ENCODE measurements at places on chromosomes 16 and 17.

DNA sequence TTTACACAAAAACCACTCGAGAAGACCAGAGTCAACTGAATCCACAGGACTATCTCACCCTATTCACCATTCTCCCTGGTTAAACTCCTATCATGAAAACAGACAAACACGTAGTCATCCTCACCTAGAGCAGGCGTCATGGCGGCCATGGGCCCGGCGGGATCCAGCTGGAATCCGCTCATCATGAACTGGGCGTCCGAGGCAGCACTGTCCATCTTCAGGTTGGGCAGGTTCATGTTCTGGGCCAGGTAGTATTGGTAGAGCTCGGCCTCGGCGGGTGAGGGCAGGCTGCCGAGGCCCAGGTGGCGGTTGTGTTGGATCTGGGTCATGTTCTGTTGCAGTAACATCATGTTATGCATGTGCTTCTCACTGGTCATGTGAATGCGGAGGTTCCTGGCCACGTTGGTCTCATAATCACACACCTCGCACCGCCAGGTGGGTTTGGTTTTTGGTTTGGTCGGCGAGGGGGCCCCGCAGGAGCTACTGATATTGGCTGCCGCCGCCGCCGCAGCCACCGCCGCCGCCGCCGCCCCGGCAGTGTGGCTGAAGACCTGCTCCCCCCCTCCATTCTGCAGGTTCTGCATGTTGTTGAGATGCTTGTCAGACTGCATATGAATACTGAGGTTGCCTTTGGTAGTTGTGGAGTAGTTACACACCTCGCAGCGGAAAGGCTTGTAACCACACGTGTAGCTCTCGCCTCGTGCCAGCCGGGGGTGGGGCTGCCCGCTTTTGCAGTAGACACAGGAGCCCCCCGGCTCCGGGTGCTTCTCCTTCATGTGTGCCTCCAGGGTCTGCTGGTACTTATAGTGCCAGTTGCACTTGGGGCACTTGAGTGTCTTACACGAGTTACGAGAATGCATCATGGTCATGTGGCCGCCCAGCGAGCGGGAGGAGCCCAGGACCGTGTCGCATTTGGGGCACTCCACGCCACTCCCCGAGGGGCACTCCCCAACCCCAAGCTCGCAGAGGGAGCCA lies 90.3 kb downstream of the ZFHX3 start:
- DNase-seq = no peak

GRCh38 chr17:31696184-31696602 lies 162.9 kb downstream of the COPRS start:
- DNase-seq = peak; percentile 15

- no peak for DNase-seq
These were observed 249.8 kb upstream of the MAF start for GRCh38 chr16:79850348-79850747.

- no peak for DNase-seq
These were observed 22.9 kb upstream of the CORO6 start for GRCh38 chr17:29645515-29646051.

DNA sequence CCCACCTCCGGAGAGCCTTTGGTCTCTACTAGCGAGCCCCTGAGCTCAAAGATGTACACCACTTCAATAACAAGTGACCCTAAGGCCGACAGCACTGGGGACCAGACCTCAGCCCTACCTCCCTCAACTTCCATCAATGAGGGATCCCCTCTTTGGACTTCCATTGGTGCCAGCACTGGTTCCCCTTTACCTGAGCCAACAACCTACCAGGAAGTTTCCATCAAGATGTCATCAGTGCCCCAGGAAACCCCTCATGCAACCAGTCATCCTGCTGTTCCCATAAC lies 702 bp downstream of the SPN start:
- no peak for DNase-seq

DNA sequence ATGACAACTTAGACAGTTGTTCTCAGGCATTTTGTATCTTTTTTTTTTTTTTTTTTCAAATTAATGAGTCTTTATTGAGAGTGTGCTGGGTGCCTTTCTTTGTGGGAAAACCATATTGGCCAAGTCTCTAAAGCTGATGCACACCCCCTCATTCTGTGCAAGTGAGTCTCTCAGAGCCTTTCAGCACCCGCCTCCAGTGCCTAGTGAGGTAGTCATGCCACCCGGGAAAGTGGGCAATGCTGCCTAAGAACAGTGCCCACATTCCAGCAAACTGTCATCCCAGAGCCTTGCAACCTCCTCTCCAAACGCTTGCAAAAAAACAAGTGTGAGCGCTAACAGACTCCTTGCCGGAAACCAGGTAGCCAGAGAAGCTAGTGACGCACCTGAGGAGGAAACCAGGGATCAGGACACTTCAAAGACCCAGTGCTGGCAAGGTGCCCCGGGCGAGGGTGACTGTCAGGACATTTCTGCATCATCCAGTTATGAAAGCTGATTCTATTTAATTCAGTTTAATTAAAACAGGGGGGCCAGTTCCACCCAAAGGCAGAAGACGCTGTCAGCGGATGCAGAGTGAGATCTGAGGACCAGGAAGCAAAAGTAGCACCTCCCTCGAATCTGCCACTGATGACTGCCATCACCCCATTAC lies 34.9 kb downstream of the SMARCE1 start:
- DNase-seq = no peak

GRCh38 chr17:7404737-7405349 lies 946 bp upstream of the TMEM256 start:
- DNase-seq = no peak

GRCh38 chr16:6265968-6266367 lies 1066.7 kb upstream of the RBFOX1 start:
- DNase-seq = no peak

GRCh38 chr17:77373299-77374169 lies 232.8 kb downstream of the SEC14L1 start:
- DNase-seq = no peak

GRCh38 chr16:67930678-67931211 lies 917 bp downstream of the CTRL start:
- DNase-seq = no peak

DNA sequence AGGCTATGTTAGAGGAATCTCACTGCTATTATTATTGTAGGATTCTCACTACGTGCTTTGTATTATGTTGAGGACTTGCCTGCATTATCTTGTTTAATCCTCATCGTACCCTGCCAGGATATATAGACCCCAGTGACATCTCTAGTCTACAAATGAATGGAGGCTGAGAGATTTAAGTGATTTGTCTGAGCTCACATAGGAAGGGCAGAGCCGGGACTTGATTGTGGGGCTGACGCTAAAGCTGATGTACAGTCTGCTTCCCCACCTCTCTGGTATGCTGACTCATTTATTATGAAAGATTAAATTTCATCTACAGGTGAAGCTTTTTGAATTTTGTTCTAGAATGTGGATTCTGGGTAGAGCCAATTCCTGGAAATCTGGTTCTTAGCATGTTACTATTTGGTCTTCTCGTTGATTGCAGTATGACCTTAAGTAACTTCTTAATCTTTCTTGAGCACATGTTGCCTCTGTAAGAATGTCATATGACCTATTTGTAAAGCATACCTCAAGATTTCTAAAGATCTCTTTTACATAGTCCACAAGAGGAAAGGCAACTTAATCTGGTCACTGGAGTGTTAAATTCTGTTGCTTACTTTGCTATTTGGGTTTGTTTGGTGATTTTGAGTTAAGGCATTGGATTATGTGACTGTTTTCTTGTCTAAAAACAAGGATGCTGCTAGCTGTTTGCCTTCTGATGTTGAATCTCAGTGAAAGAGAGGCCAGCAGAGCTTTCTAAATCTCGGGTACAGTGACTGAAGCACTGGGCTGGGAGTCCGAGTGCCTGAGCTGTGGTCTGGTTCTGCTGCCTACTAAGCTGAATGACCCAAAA lies 12.4 kb downstream of the METTL9 start:
- no peak for DNase-seq

GRCh38 chr16:88406096-88407041 lies 23.6 kb downstream of the ZNF469 start:
- no peak for DNase-seq

GRCh38 chr16:4272114-4272956 lies 488 bp downstream of the TFAP4 start:
- DNase-seq = no peak

DNA sequence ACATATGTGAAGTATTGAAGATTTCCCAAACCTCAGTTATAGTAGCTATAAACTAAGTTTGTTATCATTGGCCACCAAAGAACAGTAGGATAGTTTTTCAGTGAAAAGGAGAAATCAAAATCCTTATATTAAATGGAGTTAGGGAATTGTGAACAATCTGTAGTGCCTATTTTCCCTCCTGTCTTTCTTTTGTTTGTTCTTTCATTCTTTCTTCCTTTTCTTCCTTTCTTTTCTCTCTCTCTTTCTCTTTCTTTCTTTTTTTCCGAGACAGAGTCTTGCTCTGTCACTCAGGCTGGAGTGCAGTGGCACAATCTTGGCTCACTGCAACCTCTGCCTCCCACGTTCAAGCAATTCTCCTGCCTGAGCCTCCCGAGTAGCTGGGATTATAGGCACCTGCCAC lies 48.8 kb downstream of the SSH2 start:
- no peak for DNase-seq

DNA sequence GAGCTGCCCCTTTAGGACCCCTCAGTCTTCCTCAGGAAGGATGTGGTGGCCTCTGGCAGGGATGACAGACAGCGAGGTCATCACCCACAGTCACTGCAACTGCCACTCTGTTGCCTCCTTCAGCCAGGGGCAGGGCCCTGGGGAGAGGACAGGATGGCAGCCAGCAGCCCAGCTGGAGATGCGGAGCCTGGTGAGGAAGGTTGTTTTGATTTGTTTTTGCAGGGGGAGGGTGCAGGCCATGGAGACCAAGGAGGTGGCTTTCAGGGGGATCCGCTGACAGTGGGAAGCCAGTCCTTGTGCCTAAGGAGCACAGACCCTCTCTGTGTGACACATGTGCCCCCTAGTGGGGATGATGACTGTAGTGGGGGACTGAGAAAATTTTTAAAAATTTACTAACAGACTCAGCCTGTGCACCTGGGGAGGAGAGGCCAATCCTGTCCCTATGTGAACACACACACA lies 7.4 kb downstream of the PRCD start:
- DNase-seq = no peak

DNA sequence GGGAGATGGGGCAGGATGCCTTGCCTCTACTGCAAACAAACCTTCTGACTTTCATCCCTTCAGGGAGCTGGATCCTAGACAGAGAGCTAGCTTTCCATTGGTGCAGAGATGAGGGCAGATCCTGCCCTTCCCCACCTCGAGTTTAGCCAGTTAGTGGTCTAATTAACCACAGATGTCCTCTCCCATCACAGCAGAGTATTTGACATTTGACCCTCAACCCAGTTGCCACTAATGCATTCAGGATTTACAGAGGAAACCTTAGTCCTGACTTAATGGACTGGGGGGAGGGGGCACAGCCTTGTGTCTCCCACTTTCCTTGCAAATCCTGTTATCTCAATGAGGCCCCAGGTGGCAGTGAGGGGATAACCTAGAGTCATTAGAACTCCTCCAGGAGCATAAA lies 10.2 kb downstream of the PIP4K2B start:
- DNase-seq = no peak

DNA sequence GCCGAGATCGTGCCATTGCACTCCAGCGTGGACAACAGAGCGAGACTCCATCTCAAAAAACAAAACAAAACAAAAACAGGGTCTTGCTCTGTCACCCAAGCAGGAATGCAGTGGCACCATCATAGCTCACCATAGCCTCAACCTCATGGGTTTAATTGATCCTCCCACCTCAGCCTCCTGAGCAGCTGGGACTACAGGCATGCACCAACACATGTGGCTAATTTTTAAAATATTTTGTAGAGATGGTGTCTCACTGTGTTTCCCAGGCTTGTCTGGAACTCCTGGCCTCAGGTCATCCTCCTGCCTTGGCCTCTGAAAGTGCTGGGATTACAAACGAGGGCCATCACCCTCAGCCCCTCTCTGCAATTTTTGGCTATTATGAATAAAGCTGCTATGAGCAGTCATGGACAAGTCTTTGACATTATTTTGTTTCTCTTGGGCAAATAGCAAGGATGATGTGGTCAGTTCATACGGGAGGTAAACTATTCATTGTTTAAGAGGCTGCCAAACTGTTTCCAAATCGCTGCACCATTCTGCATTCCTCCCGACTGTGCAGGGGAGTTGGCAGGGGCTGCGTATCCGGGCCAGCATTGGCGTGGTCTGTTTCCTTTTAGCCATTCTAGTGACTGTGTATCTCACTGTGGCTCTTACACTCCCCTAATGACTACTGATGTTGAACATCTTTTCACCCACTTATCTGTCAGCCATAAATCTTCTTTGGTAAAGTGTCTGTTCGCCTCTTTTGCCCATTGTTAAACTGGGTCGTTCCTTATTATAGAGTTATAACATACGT lies 21.1 kb downstream of the EIF4A3 start:
- DNase-seq = no peak

GRCh38 chr16:80948886-80949493 lies 57.7 kb downstream of the CMC2 start:
- peak; percentile 15 for DNase-seq

DNA sequence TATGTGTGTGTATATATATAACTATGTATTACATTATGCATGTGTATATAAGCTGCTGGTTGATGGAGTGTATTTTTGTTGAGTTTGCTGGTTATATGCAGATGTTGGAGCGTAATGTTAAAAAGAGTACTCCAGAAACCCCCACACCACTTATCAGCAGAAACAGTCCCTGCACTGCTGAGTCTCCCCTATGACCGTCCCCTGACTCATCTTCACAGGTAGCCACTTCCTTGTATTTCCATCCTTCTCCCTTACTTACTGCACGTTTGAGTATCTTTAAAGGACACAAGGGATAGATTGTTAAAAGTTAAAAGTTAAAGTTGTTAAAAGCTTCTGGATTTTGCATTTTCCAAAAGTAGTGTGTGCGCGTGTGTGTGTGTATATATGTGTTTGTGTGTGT lies 853.9 kb upstream of the EEF2KMT start:
- no peak for DNase-seq

GRCh38 chr16:54647725-54648221 lies 282.9 kb upstream of the IRX5 start:
- no peak for DNase-seq

DNA sequence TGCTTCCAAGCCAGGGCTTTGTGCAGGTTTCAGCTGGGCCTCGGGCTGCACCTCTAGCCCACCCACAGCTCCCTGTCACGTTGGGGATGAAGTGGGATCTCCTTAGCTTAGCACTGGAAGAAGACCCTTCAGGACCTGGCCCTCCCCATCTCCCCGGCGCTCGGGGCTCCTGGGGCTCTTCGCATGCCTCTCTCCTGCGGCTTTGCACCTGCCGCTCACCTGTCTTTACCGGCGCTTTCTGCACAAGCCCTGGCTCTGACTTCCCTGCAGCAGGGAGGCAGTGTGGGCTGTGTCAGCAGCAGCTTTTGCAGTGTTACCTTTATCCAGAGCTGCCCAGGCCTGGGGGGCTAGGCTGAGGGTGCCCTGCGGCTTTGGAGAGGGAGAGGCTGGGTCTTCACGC lies 52.3 kb downstream of the NT5M start:
- DNase-seq = no peak

GRCh38 chr16:74448990-74449389 lies 27.7 kb upstream of the CLEC18B start:
- no peak for DNase-seq

GRCh38 chr17:67819722-67820121 lies 5.6 kb upstream of the BPTF start:
- no peak for DNase-seq

GRCh38 chr17:82876602-82877379 lies 37.0 kb upstream of the ZNF750 start:
- DNase-seq = no peak

Measured in renal cortex interstitium (tissue), 15 donors.